ENCODE measurements at places on chromosomes 12 and 14. TPM values are rescaled to one million over a fixed set of nuclear protein-coding genes. Genes with fewer than 3 reads are reported as not detected.
A peak's percentile ranks its signal among the peaks of the same experiment; 100 is the strongest.

DNA sequence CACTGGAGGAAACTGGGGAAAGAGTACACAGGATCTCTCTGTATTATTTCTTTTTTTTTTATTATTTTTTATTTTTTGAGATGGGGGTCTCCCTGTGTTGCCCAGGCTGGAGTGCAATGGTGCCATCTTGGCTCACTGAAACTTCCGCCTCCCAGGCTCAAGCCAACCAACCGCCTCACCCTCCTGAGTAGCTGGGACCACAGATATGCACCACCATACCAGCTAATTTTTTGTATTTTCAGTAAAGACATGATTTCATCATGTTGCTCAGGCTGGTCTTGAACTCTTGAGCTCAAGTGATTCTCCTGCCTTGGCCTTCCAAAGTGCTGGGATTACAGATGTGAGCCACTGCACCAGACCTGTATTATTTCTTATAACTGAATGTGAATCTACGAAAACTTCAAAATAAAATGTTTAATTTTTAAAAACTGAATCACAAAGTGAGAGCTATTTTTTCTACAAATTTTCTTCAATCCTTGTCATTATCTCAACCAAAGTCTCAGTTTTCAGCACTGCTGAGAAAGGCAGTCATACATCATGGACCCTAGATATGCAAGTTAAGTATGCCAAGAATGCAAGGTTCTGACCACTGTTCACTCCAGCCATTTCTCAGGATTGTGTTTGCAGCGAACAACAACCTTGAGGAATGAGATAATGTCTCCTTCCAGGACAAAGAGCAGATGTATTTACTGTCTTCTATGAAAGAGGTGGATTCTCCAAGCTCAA, 2.4 kb downstream of the EAPP start:
- H3K4me3 ChIP-seq, result no peak overlapping the region
- DNase-seq, result no peak
- no peak overlapping the region for H3K27ac ChIP-seq
- peaks cover 12% of the 10 kb centered on the region for H3K4me1 ChIP-seq

GRCh38 chr12:11868027-11868426, 202.7 kb upstream of the BCL2L14 start:
- H3K36me3 ChIP-seq, result peaks cover 85% of the 10 kb centered on the region
- no peaks in the 10 kb centered on the region for H3K27me3 ChIP-seq
- no peak for DNase-seq
- H3K4me1 ChIP-seq, result peaks cover 35% of the 10 kb centered on the region

DNA sequence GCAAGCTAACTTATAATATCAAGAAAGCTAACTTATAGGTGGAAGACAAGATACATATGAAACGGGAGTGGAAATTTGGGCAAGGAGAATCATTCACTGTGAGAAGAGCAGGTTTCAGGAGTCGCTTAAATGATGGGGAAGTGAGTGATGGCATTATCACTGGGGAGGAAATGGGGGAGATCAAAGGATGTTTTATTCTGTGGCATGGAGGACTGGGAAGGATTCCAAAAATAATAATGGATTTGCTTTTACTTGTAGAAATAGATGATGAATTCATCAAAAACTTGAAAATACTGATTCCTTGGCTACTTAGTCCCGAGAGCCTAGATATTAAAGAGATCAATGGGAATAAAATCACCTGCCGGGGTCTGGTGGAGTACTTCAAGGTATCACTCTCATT, 47.8 kb downstream of the SAV1 start:
- H3K27ac ChIP-seq, result no peak overlapping the region
- DNase-seq, result no peak
- H3K4me1 ChIP-seq, result no peaks in the 10 kb centered on the region
- no peaks in the 10 kb centered on the region for H3K36me3 ChIP-seq
- H3K4me3 ChIP-seq, result no peak overlapping the region

DNA sequence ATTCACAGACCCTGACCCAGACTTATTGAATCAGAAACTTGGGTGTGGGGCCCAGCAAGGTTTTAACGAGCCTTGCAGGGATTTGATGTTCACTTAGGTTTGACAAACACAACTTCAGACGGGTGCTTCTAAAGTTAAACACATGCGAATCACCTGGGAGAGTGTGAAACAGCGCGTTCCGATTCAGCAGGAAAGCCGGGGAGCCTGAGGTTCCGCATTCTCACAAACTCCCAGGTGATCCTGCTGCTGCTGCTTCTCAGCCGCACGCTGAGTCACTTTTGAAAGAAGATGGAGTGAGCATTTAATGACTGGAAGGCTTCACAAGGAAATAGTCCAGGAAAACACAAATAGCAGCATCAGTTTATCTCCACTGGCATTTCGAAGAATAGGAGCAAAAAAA, 44.2 kb upstream of the DDX11 start:
- no peak overlapping the region for H3K4me3 ChIP-seq
- H3K27me3 ChIP-seq, result peaks cover 11% of the 10 kb centered on the region
- no peaks in the 10 kb centered on the region for H3K4me1 ChIP-seq
- no peaks in the 10 kb centered on the region for H3K36me3 ChIP-seq
- H3K27ac ChIP-seq, result no peak overlapping the region
- DNase-seq, result no peak

DNA sequence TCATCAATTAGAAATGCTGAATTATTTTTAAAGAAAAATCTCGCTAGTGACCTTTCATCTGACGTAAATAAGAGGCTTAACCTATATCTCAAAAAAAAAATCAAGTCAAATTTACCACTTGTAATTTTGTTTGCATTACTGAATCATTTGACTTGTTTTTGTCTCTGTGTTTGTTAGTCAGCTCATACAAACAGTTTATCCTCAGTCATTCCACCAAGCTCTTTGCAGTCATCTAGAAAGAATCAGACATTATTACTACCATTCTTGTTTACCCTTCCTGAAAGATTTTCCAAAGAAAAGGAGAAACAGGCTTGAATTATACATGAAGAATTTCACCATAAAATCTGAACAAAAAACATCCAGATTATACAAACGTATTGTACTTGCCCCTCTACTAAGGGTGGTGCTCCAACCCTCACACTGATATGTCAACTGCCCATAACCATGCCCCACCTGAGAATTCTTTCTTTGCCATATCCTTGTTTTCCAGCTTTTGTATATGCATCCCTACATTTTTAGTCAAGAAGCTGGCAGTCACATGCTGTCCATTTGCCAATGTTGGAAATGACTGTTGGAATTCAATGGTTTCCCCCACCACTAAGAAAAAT, 257.2 kb downstream of the PAWR start:
- no peak overlapping the region for H3K27ac ChIP-seq
- no peaks in the 10 kb centered on the region for H3K4me1 ChIP-seq
- no peak for DNase-seq
- no peak overlapping the region for H3K4me3 ChIP-seq
- H3K36me3 ChIP-seq, result no peaks in the 10 kb centered on the region
- no peaks in the 10 kb centered on the region for H3K27me3 ChIP-seq

GRCh38 chr14:51173863-51174262, 66.2 kb upstream of the TMX1 start:
- H3K27me3 ChIP-seq, result peaks cover 8% of the 10 kb centered on the region
- H3K27ac ChIP-seq, result no peak overlapping the region
- DNase-seq, result no peak

DNA sequence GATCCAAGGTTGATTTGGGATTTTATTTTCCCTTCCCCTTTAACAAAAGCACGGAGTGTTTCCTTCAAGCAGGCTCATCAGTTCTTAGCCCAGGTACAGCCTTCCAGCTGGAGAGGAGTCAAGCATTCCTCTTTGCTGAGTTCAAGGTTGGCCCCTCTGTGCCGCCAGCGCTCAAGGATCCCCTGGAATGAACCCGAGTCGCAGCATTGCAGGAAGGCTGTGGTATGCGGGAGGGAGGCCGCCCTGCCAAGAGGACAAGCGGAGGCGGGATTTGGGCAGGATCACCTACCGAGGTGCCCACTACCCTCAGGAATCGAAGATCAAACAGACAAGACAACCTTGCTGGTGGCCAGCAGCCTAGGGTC, 53.9 kb upstream of the NCOR2 start:
- no peaks in the 10 kb centered on the region for H3K4me1 ChIP-seq
- H3K27ac ChIP-seq, result no peak overlapping the region
- DNase-seq, result no peak

DNA sequence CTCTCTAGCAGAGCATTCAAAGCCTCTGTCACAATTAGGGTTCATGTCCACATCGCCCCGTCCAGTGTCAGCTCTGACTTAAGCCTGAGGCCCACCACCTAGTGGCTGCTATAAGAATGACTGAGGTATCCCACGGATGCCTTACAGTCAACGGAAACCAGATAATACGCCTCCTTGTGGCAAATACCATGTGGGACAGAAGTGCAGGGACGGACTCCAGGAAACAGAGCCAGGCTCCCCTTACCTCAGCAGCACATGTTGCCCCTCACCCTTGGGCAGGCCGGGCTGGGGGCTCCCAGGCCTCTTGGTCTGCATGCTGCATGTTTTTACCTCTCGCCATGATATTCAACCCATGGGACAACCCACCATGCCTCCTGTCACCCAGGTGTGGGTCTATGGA, 86.3 kb downstream of the VWF start:
- H3K4me1 ChIP-seq, result no peaks in the 10 kb centered on the region
- no peaks in the 10 kb centered on the region for H3K36me3 ChIP-seq
- DNase-seq, result peak; percentile 80

The MYRFL gene
- not detected for total RNA-seq

The MED13L gene
- total RNA-seq, result 55.1 TPM
